AML-193 (cell line): ENCODE measurements at places on chromosomes 2 and 18.

- no peak for DNase-seq
Measured at GRCh38 chr2:60365556-60365955, 187.9 kb downstream of the BCL11A start.

DNA sequence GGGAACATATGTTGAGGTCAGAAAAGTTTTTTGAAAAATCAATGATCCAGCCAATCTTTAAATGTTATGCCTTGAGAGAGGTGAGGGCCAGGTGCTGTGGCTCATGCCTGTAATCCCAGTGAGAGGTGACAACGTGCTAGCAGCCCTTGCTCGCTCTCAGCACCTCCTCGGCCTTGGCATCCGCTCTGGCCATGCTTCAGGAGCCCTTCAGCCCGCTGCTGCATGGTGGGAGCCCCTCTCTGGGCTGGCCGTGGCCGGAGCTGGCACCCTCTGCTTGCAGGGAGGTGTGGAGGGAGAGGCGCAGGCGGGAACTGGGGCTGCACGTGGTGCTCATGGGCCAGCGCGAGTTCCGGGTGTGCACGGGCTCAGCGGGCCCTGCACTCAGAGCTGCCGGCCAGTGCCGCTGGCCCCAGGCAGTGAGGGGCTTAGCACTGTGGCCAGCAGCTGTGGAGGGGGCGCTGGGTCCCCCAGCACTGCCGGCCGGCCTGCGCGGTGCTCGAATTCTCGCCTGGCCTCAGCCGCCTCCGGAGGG, 61.1 kb downstream of the CCDC195 start:
- no peak for DNase-seq

- no peak for DNase-seq
Measured at GRCh38 chr2:122194546-122194945, 439.1 kb downstream of the TSN start.

GRCh38 chr2:46075848-46076247, 221.4 kb upstream of the EPAS1 start:
- no peak for DNase-seq

DNA sequence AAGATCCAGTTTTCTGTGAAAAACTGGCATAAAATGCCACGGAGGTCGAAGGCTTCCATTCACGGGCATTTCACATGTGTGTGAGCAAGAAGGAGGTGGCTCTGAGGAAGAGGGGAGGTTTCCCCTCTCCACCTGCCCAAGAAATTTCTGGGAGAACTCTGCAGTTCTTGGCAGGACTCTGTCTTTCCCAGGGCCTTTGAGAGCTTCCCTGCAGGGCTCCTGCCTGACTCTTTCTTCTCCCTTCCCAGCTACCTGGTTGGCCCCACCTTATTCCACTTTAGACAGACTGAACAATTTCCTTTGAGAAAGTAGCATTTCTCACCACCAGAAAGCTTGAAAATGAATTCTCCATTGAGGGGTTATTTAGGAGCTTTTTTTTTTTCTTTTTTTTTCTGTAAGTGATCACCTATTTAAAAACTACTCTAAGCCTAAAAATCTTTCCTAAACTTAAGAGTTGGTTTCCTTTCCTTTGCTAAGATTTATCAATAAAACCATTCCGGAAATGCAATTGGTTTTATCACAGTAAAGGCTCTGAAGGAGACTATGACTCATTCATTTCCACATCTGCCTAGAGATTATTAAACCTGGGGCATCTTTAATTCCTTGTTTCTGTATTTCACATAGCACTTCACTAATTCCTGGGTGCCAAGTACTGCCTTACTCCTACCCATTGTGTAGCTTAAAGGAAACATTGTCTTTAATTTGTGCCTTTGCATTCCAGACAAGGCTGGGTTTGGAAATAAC, 59.3 kb downstream of the UNC80 start:
- no peak for DNase-seq

DNA sequence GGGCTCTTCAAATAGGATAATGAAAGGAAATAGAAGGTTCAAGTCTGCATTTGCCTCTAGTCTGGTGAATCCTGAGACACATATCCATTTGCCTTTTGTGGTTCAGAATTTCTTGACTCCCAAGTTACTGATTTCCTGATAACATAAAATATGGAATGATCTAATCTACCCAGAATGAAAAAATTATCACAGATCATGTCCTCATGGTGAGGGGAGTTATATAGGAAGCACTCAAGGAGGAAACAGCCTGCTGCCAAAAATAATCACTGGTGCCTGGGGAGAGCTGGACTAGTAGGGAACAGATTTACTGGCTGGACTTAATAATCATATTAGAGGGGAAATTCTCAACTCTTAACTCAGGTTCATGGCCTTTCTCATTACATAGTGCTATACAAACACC, 95.5 kb upstream of the STK17B start:
- DNase-seq, result no peak

GRCh38 chr2:239146011-239146641, 254.7 kb downstream of the HDAC4 start:
- DNase-seq, result no peak

DNA sequence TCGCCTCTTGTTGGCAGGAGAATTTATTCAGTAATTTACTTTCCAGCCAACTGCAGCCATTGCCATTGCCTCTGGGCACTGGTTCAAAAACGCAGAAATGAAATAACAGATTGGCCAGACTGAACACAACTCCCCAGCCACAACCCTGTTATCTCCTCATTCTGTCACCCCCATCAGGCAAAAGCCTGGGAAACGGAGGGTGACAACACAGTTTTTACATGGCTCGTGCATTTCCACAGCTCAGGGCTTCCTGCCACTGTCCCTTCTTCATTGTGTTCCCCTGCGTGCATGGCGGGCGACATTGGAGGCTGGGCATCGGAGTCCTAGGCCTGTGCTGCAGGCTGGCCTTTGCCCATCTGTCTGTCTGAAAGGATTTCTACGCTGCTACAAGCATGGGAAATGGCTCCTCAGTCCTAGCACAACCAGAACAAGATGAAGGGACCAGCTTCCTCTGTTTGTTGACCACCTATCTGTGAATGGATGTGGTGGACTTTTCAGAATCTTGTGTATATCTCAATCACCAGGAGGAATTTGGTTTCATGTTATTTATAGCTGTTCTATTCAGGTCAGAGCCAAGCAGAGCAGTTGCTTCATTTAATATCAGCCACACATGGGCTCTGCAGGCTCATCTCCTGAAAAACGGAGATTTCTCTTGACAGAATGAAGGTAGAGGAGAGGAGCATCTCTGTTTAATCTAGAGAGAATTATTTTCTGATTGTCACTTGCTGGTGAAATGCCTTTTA, 107.0 kb downstream of the MGAT5 start:
- no peak for DNase-seq

DNA sequence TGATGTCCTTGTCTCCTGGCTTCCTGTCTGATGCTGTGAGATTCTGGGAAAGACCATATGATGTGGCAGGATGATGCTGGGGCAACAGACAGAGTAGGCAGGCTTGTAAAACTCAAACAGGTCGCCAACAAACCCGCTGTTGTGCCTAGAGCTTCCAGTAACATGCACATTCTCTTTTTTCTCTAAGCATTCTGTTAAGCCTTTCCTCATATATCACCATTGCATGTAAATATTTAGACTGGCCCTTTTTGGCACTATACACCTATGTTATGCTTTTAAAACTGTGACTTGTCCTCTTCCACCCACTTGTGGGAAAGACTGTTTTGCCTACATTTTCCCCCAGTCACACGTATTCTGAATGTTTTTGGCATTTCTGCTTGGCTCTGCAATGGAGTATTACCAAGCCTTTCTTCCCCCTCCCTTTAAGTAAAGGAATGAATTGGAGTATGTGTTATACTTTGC, 250.4 kb upstream of the TANK start:
- no peak for DNase-seq

GRCh38 chr18:33697498-33697897, 119.5 kb downstream of the ASXL3 start:
- DNase-seq, result no peak

GRCh38 chr2:96971926-96972444, 14.4 kb downstream of the FAM178B start:
- DNase-seq, result no peak

GRCh38 chr2:223954401-223954800, 2.9 kb upstream of the MRPL44 start:
- no peak for DNase-seq

DNA sequence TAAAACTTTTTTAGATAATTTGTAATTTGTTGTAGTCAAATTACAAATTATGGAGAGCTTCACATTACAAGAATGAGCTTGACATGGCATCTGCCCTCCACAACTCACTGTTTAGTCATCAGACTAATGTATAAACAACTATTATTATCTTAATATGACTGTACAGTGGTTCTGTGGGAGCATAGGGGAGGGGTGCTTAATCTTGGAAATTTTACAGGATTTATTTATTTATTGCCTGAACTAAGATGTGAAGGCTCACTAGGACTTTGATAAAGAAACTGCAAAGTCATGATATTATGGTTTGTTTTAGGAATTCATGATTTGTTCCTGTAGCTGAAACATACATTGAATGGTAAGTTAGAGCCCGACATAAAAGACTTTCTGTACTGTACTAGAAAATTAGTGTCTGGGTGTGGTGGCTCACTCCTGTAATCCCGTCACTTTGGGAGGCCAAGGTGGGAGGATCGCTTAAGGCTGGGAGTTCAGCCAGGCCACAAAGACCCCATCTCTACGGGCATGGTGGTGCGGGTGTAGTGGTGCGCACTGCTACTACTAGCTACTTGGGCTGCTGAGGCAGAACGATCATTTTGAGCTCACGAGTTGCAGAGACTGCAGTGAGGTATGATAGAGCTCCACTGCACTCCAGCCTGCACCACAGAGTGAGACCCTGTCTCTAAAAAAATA, 2.1 kb downstream of the MARCHF7 start:
- no peak for DNase-seq

GRCh38 chr2:229083606-229084340, 187.3 kb downstream of the PID1 start:
- DNase-seq, result no peak

DNA sequence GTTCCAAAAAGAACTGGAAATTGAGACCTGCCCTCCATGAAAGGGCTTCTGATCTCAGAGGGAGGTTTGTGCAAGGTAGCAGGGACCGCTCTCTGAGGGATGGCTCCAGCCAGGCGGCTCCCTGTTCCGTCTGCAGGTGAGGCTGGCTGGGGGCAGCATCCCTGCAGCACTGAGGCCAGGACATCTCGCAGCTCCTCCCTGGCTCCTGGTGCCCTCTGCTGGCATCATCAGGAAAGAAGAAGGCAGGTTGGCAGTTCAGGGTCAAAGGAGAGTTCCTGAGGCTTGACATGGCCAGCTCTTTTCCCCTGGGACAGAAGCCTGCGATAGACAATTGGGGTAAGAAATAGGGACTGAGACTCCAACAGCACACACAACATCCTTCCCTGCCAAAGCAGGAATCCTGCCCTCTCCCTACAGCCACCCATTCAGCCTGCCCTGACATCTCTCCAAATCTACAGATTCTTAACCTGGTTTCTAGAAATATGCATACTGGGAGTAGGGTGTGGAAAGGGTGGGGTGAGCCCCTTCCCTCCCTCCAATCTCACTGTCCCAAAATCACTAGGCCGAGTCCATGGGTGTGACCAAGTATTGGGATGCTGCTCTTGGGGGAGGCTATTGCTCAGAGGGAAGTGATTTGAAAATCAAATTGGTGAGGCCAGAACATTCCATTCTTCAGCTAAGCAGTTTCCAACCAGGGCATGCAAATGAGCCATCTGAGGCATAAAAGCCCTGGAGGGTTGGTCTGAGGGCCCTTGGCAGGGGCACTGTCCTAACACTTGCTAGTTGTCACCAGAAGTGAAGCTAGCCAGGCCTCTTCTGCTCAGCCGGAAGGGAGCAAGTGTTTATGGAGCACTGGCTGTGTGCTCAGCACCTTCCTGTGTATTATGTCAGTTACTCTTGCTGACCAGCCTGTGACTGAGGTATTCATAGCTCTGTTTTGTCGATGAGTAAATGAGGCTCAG, 185.4 kb downstream of the TFCP2L1 start:
- no peak for DNase-seq

DNA sequence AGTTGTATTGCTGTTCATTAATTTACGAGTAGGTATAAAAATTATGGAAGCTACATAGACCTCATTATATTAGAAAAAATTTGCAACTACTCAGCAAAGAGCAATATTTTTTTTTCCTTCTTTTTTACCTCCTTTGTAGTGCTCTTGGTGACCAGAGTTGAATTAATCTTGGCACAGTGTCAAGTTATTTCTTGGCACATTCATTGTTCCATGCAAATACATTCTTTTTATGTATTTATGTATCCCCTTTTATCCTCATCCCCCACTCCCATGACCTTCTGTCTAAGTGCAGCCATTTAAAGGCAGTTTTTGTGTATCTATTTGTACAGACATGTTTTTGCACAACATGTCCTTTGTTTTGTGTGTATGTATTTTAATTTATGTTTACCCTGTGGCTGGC, 224.5 kb downstream of the CCDC102B start:
- no peak for DNase-seq

DNA sequence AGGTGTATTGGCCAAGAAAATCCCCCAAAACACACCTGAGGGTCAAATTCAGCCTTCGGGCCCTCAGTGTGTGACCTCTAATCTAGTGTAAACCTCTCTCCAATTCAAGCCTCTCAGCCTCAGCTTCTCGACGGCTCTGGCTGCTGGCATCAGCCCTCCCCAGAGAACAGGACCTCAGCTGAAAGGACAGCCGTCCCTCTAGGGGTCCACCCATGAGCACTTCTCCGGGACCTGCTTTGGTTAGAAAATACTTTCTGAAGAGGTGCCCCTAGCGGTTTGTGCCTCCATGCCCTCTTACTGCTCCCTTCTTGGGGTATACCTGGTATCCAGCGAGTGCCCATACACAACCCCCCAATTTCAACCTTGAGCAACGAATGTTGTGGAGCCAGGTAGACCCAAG, 48.8 kb downstream of the INHBB start:
- no peak for DNase-seq
